ENCODE measurements at places on chromosomes 5 and 9.

- DNase-seq: no peak
These were observed 60.5 kb downstream of the RASGRF2 start for GRCh38 chr5:81020478-81021167.

DNA sequence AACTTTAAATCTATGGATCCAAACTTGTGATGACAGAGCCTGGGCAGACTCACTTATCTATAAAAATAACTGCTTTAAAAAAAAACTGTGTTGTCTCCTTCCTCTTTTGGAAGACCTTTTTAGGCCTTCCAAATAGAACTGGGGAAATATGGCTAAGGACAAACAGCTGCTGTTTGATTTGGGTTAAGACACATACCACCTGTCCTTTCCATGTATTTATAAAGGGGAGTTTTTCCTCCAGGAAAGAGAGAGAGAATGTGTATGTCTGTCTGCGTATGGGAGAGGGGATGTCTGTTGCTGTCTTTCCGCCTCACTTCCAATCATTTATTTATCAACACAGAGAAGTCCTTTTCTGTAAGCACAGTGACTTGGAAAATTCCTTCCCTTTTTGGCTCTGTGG is 2.8 kb downstream of the ARHGEF37 start:
- DNase-seq: no peak

DNA sequence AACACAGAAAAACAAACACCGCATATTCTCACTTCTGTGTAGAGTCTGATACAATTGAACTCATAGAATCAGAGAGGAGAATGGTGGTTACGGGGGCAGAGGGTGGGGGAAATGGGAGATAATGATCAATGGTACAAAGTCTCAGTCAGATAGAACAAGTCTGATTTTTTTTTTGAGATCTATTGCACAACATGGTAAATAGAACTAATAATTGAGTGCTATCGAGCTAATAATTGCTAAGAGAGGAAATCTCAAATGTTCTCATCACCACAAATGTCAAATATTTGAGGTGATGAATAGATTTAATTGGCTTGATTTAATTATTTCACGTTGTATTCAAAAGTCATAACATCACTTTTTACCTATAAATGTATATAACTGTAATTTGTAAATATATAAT is 121.0 kb upstream of the SPIN1 start:
- no peak for DNase-seq

DNA sequence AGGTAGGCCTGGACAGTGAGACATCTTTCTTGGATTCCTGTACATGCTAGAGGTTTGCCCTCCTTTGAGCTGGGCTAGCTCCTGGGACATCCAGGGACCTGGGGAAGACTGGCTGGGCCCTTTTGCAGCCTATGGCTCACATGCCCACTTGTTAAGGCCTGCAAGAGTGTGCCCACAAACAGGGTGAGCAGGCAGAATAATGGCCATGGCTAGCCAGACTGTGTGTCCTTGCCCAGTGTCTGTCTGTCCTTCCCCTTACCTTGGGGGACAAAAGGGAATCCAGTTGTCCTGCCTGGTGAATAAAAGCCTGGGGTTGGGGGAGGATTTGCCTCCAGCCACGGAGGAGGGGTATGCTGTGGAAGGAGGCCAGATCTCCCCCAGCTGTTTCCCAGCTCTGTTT is 13.0 kb upstream of the CXXC5 start:
- DNase-seq: no peak

DNA sequence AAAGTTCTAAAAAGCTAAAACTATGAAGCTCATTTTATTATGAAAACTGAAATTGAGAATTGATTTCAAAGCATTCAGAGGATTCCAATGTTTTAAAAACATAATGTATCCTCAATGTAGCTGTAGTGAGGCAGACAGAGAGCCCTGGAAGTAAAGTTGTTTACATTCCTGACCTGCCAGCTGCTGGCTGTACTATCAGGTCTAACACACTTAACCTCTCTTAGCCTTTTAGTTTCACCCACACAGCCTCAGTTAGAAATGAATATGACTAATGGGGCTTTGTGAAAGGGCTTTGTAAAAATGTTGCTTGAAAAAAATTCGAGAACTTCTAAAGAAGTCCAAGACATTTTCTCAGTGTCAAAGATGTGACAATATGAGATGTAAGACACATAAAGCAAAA is 122.6 kb downstream of the FBXL17 start:
- DNase-seq: no peak

GRCh38 chr5:172638209-172638768 is 2.8 kb upstream of the NEURL1B start:
- DNase-seq: no peak

GRCh38 chr5:95935553-95936100 is 26.0 kb downstream of the ELL2 start:
- no peak for DNase-seq

GRCh38 chr5:33933723-33934169 is 2.4 kb upstream of the RXFP3 start:
- DNase-seq: no peak

GRCh38 chr5:56190497-56190896 is 42.6 kb downstream of the ANKRD55 start:
- DNase-seq: peak; percentile 69

GRCh38 chr5:132788990-132789886 is 12.2 kb upstream of the SEPTIN8 start:
- DNase-seq: no peak

DNA sequence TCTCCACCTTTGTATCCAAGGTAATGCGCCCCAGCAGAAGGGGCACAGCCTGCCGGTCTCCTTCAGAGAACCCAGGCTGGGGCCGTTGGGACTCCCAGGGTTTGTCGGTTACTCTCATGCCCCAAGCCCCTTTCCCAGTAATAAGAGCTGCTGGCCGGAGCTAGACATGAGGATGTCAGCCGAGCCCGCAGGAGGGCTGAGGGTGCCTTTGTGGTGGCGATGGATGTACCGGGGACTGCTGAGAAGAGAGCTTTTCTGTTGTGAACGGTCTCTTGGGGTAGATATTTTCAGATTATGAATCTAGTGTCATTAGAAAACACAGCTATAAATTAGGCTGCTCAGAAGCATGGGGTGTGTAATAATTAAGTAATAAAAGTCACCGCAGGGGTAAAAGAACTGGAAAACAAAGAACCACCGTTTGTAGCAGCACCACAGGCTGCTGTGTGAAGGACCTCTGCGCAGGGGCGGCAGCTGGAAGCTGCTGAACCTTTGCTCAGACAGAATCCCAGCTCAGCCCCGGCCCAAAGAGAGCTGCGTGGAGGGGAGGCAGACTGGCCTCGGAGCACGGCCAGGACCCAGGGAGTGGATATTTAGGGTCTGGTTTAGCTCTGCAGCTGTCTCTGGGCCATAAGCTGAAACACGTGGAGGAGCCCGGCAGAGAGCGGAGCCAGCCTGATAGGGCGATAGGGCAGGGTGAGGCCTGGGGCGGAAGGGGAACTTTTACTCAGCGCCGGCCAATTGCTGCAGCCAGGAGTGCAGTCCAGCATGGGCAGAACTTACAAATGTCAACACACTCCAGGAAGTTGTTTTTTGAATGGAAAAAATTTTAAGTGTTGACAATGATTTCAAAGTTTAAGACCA is 50.5 kb upstream of the BARHL1 start:
- DNase-seq: no peak

DNA sequence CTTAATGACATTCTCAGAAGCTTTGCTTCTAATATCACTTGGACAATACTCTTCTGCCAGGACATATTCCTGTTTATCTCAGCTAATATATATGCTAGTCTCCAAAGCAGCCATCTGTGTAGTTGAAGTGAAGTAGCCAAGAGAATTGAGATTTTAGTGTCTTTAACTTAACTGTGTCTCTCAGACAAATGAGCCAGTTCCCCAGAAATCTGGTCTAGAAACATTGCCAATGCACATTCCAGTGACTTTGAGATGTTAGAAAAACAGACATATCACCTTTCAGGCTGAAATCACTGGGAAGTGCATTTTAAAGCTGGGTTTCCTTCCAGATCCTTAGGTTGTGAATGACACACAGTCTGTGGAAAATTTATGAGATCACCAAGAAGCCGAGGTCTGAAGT is 114.6 kb downstream of the MTX3 start:
- no peak for DNase-seq

GRCh38 chr5:122262103-122262502 is 49.9 kb upstream of the SNCAIP start:
- DNase-seq: peak; percentile 80

DNA sequence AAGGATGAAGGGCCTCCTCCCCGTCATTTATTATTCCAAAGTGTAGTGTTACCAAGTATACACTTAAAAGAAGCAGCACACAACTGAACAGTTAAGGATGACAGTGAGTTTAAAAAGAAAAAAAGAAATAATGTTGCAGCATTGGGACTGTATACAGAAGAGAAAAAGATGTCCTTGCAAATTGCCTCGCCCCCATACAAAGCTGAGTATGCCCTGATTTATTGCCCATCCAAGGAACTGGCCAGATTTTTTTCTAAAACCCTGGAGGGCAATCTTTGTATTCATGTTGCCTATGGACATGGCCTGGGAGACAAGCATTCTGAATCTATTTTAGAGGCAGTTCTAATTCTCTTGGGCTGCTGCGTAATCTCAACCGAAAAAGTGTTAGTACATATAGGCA is 182.7 kb upstream of the NR4A3 start:
- no peak for DNase-seq

DNA sequence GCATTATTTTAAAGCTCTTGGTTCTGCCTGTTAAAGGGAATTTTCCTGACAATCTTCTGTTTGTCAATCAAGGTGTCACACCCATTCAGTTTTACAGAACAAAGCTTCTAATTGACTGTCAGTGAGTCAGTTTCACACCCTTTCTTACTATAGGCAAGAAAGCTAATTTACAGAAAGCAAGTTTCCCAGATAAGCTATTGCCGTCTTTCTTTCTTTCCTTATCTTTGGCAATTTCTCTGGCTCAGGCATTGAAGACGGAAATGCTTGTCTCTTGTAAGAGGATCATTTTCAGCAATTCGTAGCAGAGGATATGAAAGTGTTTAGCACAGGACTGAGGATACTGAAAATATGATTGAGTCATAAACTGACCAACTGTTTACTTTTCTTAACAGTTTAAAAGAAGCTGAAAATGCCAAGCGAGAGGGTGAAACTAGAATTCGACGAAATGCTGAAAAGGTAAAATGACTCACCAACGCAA is 27.0 kb downstream of the SPINK5 start:
- no peak for DNase-seq

DNA sequence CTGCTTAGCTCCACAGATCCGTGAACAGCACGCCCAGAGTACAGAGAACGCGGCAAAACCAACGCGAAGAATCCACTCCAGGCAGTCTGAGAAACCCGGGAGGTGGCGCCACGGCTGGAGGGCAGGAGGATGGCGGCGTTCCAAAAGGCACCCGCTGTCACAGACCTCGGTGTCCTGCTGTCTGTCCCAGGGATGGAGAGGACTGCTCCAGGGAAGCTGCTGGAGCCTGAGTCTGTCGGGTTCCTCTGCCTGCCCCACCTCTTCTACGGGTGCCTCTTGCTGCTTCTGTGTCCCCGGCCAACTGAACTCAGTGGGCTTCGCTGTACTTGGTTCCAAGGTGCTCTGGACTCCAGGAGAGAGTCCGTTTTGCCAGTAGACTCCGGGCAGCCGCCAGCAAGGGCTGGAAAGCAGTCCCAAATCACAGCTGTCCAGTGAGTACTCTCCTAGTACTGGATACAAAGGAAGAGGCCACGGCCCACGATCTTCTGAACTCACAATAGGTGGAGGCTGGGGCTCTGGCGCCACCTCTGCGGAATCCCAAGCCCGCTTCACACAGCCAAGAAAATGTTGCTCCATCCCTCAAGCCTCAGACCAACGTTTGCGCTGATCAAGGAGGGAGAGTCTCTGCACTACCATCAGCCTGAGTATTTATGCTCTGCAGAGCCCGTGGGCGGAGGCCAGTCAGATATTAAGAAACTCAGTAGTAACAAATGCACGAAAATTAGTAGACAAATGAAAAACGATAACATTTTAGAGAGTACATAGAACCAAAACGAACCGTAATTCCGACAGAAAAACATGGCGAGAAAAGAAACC is 440 bp downstream of the ANXA2R start:
- DNase-seq: peak; percentile 54

DNA sequence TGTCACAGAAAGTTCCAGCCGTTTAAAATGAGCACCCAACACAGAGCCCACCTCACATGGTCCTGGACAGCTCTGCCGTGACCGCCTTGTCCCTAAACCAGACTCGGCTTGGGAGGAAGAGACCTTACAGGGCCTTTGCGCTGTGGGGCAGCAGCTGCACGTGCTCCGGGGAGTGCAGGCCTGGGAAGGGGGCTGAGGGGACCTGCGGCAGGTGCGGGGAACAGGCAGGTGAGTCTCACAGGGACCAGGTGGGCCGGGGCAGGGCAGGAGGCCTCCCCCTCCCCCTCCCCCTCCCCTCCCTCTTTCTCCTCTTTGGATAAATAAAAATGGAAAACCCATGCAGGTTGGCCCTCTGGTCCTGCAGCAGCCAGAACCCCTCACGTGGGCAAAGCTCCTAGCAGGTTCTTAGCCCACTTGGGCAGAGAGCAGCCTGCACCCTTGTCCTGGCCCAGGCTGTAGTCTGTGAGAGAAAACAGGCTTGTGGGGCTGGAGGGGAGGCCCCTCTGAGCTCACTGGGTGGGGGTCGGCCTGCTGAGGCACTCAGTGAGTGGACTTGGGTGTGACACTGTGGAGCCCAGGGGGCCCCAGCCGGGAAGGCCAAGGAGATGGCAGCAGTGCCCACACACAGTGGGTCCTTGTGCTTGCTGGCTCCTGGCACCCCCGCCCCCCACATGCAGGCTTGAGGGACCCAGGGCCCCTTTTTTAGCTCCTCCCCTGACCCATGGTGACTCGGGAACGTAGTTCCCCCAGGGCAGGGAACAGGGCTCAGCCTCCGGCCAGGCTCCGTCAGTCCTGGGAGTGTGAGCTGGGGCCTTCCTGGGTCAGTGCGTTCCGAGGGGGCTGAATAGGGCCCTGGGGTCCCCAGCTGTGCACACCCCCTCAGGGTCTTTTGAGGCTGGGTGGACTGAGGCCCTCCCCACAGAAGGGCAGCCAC is 40.0 kb upstream of the CACNA1B start:
- DNase-seq: no peak

DNA sequence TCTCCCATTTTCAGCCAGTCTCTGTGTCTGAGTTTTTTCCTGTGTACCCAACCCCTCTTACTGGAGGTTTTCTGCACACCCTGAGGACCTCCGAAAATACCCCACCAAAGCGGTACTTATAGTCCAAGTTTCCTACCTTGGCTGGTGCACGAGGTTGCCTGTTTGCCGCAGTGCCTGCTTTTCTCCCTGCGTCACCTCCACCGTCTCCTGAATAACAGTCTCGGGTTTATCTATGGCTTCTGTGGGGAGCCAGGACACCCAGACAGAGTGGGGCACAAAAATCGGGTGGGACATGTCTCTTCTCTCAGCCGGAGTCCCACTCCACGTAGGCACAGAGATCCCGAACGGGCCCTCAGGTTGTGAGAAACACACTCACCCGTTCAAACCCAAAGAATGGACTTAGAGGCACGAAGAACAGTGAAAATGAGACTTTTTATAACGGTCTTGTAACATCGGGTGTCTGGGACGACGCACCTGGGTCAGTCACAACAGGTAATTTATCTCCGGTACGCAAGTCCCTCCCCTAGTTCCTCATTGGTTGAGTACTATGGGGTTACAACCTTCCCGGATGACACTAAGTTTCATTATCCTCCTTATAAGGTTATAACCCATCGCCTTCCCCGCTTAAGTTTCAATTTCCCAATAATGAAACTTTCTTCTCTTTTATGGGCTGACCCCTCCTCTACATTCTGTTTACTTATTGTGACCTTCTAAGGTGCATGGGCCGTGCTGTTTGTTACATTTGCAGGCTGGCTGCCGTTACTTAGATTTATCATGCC is 970.2 kb upstream of the COX7C start:
- no peak for DNase-seq
